Fibroblast of the conjunctiva (primary cell): ENCODE measurements at places on chromosomes 6 and 20.
A peak's percentile ranks its signal among the peaks of the same experiment; 100 is the strongest.

DNA sequence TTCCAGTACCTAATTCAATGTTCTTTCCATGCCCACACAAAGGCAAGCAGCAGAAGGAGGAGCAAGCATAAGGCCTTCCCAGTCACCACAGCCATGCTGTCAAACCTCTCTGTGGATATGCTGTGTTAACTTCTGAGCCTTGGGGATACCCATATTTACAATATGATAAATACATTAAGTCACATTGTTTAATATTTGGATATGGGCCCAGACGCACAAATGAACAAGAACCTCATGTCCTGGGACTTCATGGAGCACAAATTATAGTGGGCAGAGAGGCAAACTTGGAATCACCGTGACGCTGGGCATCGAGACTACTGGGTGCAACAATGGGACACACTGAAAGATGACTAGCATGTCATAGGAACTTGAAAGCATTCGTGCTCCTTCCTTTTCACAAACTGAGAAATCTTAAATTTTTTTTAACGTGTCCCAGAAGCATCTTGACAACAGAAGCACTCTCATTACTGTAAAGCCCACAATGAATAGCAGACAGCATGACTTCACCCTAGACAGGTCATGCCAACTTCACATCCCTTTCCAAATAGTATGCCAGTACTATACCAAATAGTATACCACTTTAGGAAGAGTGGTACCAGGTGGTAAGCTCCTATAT lies 16.0 kb downstream of the SOD2 start:
- no peak for DNase-seq

DNA sequence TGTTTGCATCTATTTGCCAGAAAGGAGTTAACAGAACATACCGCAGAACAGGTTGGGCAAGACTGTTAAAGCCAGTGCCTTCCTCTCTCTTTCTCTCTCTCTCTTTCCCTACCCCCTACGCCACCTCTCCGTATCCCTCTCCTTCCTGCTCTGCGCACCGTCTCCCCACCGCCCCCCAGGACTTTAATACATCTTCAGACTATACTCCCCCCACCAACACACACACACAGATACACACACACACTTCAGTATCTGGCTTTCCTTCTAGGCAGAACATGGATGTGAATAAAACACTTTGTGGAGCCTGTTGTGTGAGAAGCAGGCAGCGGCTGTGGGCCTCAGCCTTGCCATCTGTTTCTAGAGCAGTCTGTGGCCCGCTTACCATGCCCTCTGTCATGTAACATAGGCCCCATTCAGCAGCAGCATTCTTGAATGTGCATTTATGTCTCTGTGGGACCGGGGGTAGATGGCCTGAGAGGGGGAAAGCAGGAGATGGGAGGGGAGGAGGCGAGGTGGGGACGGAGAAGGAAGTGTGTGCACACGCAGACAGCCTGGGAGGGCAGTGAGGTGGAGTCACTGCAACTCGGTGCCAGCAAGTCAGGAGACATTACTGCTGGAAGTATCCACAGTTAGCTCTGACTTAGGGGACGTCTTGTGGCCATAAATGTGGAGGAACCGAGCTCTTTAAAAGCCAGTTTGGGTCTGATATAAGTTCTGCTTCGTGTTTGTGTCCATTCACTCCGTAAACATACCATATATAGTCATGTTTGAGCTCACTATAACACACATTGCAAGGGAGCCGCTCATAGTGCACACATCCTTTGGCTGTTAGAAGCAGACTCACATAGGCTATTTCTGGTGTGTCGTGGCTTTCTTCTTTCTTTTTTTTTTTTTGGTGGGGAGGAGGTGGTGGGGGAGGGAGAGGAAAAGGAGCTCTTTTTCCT lies 38.4 kb downstream of the RREB1 start:
- peak; percentile 31 for DNase-seq

DNA sequence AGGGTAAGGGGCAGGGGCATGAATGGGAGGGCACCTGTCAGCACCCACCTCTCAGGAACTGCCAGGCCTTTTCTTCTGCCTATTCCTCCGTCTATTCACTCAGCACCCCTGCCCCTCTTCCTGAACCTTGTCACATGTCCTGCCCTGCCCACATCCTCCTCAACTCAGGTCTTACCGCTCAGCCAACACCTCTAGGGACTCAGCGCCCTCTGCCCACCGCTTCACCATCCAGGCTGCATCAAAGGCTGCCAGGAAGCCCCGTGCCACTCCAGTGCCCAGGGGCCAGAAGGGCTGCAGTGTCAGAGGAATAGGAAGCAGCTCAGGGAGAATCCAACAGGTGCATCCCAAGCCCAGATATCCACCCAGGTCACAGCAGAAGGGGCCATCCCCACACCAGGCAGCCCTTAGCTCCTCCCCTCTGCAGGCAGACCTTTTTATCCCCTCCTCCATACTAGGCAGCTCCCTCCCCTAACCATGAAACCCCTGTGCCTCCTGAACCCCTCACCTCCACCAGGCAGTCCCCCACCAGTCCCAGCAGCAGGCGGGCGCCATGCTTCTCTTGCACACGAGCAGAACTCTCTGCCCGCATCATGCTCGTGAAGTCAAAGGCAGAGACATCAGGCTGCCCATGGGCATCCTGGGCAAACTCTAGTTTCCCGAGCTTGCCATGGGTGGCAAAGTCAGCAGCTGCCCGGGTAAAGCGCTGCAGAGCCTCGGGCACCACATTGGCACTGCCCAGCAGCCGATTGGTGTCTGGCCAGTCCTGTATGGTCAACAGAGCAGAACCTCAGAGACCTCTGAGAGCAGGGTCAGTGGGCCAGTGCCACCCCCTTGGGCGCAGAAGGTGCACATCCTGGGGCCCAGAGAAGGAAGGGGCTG lies 5.5 kb downstream of the MICAL1 start:
- DNase-seq: no peak

DNA sequence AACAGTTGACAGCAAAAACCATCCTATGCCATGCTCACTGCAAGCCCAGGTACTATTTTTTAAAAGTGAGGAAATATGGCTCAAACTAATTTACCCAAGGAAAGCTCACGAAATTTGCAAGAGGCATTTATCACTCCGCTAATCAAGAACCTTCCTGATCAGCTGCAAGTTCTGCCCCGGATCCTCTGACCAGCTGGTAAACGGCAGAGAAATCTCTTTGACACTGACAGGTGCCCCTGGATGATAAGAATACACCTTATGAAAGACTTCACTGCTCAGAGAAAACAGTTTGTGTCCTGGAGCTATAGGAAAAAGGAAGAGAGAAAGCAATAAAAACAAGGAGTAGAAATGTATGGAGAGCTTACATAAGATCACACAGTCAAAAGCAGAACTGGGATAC lies 6.4 kb downstream of the CNKSR3 start:
- DNase-seq: no peak

DNA sequence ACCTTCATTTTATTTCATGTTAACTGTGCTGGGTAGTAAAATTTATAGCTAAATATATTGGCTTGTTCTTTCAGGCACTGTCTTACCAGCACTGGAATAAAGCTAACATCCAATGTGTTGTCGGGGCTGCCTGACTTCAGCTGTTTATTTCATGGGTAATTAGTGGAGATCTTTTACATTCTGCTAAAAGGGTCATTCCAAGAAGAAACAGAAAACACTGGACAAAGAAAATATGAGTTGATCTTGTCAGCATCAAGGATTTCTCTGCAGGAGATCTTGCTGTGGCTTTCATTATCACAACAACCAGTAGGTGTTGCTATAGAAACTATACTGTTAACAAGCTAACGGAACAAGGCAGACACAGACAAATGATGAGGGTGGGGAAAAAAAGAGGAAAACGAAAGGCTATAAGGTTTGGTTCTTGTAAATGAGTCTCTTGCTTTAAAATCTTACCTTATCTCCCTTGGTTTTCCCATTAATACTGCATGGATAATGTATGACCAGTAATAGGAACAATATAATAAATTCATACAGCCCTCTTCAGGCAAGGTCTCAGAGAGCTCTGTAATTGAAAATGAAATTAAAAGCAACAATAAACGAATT lies 206.8 kb downstream of the SIM1 start:
- DNase-seq: peak; percentile 71

DNA sequence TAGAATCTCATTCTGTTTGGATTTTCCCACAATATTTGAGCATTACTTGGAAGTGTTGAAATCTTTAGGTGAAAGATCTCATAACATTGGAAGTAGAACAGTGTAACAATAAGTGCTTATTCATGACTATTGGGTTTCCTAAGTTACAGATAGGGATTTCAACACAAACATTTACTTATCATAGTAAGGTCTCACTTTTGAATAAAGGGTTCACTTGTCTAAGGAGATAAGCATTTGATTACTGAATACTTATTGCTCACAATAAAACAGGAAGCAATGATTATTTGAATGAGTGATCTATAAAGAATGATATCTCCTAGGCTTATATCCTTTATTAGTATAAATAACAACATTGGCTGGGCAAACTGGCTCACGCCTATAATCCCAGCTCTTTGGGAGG lies 14.8 kb downstream of the DDX43 start:
- no peak for DNase-seq

DNA sequence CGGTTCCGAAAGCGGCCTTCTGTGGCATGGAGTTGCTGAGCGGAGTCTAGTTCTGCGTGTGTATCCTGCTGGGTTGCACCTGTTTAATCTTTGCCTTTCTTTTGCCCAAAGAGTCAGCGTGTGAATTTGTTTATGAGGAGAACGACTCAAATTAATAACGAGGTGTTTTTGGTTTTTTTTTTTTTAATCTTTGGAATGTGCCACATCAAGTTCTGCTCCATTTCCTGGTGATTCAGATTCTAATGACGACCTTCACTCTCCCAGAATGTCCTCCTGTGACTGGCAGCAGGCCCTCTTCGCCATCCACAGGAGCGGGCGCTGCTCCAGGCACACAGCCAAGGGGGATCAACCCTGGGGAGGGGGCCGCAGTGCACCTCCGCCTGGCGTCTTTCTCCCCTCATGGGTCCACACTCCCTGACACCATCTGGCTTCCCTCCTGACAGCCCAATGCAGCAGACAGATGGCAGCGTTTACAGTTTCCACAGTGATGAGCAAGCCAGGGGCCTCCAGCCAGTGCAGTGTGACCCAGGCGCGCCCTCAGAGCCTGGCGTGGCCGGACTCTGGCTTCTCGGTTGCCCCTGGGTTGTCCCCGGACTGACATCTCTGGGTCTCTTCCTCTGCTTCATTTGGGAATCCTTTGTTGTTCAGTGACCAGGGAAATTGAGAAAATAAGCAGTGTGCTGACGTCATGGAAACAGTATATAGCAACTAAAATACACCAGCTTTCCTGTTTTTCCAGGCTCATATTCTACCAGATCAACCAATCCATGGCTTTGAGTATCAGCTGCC lies 27.5 kb upstream of the AFDN start:
- no peak for DNase-seq

DNA sequence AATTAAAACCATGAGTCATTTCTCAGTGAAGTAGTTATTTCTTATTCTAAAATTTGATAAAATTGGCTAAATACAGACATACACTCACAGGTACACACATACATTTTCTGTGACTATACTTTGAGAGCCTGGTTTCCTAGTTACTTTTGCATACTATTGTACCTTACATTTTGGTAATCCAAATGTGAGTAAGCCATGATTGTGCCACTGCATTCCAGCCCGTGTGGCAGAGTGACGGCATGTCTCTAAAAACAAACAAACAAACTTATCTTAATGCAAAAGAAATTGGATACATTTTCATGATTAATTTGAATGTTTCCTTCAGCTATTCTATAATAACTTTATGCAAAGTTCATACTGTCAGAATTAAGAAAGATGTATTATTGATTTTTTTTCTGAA lies 628.8 kb downstream of the GRIK2 start:
- DNase-seq: no peak

DNA sequence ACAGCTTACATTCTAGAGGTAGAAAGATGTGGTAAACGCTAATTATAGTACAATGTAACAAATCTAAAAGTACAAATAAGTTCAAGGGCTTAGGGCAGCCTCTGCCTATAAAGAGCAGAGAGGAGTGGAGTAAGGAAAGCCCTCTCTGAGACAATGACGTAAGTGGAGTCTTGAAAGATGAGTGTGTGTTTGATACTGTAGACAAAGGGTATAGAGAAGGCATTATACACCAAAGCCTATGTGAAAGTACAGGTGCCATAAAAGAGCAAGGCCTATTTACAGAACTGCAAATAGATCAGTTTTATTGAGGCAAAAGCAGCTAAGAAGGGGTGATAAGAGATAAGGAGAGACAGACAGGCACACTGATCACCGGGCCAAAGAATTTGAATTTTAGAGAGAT lies 10.9 kb downstream of the GOPC start:
- no peak for DNase-seq

GRCh38 chr6:129342796-129343195 lies 367.2 kb downstream of the ARHGAP18 start:
- no peak for DNase-seq

DNA sequence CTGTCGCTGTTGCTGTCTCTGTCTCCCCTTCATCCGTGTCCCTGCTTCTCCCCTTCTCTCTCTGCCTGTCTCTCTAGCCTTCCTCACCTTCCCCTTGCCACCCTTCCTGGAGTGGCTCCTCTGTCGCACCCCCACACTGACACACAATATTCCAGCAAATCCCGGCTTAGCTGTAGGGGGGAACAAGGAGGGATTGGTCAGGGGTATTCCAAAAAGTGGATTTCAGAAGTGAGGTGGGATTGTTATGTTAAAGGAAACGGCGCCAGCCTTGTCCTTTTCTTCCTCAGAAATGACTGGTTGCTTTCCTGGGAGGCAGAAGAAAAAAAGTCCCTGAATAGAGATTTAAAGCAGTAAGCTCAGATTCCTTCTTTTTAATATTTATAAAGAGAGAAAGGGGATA lies 76.3 kb upstream of the SIRPA start:
- no peak for DNase-seq

GRCh38 chr6:26455357-26455970 lies 2.3 kb upstream of the BTN2A1 start:
- no peak for DNase-seq

DNA sequence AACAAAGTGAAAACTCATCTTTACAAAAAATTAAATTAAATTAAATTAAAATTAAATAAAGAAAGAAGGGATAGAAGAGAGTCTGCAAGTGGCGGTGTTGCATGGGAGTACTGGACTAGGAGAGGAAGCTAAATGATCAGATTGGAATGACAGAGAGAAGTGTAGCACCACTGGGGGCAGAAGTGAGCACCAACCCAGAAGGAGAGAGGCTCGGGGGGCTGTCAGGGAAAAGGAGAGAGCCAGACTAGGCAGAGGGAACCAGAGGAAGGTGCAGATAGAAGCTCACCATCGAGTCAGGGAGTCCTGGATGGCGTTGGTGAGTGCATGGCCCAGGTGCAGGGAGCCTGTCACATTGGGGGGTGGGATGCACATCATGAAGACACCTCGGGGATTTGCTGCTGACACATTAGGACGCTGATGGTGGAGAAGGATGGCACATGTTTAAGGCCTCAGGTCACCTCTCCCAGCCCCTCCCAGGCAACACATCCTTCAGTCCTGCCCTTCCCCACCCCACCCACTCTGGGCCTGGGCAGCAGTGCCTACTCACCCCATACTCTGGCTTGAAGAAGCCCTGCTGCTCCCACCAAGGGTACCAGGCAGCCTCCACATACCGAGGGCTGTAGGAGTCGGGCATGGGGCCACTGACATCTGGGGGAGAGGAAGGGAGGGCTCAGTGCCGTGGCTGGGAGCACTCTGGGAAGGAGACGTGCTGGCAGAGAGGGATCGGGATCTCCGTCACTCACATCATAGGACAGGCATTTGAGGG lies 4.0 kb downstream of the VARS1 start:
- DNase-seq: peak; percentile 27
